ENCODE measurements at places on chromosomes 5 and 9.

DNA sequence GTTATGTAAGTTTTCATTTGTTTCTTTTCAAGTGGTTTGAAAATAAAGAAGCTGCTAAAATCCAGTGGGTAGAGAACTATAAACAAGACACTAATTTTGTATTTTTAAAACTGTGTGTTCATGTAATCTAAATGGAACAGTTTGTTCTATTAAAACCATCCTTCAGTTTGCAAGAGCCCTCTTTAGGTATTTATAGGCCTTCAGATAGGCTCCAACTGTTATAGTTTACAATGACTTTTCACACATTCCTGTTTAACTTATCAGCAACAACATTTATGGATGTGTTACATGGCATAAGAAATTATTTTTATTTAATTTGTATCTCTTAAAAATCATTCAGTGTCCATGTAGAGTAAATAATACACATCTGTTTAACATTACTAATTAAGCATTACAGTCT is 126.7 kb upstream of the SLCO6A1 start:
- no peak for DNase-seq

DNA sequence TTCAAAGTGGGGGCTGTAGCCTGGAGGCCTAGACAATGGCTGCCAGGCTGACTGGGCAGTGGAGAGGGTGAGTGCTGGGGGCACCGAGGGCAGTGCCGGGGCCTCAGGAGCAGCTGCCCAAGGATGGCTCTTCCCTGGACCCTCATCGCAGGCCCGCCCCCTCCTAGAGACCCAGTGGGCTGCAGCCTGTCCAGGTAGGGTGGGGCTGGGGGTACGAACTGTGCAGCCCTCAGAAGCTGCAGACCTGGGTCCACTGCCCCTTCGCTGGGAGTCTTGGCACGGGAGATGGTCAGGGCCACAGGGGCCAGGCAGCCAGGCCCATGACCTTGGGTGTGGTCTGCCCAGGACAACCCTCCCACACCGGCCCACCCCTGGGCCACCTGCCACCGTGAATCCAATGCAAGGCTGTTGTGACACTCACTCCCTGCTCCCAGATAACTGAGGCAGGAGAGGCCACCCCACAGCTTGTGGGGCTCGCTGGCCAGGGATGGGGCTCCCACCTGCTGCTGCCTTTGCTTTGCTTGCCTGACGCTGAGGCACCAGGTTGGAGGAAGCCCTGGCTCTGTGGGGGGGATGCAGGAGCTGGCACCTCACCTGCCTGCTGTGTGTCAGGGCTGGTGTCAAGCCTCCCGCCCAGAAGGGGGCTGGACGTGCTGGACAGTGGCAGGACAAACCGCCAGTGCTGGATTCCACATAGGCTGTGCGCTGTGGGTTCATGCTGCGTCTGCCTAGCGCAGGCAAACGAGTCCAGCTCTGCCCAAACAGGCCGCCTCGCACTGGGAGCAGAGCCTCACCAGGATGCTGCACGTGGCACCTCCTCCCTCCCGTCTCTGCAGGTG is 23.1 kb upstream of the SLC9A3 start:
- no peak for DNase-seq

GRCh38 chr9:33244137-33244784 is 4.3 kb downstream of the SPINK4 start:
- DNase-seq = no peak

- no peak for DNase-seq
Observed at GRCh38 chr9:85130260-85130659, 460.7 kb downstream of the NTRK2 start.

GRCh38 chr9:80867731-80868130 is 821.6 kb downstream of the TLE1 start:
- no peak for DNase-seq

DNA sequence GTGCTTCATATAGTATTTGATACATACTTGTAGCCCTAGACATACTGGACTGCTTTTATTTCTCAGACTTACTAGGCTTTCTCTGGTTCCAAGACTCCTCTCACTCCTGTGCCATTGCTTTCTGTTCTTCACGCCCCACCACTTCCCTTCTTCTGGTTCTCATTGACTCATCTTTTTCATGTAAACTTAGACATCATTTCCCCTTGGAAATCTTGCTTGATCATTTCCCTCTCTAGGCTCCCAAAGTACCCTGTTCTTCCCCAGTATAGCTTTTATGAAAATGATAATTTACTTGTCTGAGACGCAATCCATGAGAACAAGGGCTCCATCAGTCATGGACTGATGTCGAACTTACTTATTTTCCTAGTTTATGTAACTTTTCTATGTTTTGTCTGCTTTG is 83.5 kb downstream of the TLR4 start:
- DNase-seq = no peak

DNA sequence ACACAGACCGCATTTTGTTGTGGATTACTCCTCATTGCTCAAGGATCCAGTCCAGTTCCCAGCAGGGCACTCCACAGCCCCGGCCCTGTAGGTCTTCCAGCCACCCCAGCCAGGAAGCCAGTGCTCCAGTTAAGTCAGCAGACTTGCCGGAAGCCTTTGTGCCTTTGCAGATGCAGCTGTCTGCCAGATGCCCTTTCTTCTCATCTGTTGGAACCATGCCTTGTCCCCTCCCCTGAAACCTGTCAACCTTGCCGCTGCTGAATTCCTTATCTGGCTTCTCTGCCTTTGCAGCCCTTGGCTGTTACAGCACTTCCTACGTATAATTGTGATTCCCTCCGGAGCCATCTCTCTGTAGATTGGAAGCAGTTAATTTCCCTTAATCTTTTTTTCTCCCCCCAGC is 28.4 kb downstream of the PSAT1 start:
- no peak for DNase-seq
